Activated B cell treated with CpG ODN at 0.5 μM for 24 hours (primary cell): ENCODE measurements at places on chromosomes 5 and 9.

DNA sequence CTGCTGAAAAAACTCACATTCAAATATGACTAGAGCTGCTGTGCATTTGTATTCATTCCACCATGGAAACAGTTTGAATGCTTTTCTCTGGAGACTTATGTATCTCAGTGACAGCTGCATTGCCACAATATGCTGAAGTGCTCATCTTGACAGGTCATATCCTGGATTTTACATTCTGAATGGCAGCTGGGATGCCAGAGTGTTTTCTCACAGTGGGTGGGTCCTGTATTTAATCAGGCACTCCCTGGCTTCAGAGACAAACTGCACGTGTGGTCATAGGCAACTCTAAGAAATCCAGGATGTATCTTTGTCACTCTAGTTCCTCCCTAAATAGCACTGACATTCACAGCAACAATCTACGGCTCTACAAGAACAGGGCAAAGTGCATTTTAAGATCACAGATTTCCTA, 75.6 kb downstream of the ST8SIA4 start:
- DNase-seq: no peak

DNA sequence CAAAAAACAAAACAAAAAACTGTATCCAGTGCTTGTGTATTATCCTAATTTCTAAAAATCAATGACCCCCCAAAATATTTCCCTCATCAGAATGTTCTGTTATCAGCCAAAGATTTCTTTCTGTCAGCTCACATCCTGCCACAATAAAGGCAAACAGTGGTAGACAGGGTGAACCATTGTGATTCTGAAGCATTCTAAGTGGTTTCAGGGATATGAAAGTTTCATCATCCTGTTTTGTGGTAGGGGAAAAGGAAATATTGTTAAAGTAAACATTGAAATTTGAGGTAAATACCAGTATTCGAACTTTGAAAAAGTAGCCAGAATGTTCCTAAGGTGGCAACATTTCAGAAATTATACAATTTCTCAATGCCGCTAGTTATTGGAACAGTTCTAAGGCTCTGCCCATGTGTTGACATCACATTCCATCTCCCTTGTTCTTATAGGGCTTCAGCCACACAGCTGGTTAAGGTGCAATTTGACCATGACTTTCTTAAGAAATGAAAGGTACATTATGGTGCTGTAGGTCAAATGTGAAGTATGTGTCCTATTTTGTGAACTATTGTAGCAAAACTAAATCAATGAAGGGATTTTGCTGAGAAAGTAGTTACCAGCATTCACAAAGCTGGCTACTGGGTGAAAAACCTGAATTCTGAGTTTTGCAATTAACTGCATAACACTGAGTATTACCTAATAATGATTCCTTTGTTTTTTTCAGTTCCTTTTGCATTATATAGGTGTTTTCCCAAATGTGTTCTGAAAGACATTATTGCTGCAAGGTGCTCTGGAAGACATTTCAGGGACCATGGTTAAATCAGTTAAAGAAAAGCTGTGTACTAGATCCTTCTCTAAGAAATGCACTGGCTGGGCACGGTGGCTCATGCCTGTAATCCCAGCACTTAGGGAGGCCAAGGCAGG, 107.6 kb upstream of the RASGRF2 start:
- DNase-seq: no peak

DNA sequence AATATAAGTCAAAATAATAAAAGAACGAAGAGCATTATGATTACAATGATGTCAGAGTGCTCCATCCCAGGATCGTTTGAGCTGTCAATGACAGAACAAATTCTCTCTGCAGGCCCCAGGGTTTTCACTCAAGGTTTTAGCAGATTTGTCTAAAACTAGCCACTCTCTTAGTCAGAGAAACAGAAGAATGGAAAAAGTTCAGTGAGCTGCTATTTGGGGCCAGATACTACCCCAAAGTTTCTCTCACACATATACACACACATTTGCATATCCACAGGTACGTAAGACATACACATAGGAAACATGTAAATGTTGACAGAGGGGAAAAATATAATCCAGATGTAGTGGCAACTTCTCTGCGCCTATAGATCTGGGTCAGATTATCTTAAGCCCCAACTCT, 76.3 kb upstream of the SEMA6A start:
- DNase-seq: no peak

DNA sequence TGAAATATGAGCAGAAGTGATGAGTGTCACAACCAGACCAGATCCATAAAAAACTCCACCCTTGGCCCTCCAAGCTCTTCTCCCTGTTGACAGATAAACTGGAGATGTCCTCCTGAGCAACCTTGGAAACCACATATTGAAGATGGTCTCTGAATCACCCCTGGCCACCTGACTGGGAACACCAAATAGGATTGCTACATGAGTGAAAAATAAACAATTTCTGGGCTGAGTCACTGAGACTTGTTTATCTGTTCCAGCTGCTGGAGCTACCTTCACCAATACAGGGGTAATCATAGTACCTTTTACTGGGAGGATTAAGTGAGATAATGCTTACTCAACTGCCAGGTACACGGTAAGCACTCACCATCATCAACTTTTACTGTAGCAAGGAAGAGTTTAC, 53.3 kb downstream of the PCA3 start:
- DNase-seq: no peak

DNA sequence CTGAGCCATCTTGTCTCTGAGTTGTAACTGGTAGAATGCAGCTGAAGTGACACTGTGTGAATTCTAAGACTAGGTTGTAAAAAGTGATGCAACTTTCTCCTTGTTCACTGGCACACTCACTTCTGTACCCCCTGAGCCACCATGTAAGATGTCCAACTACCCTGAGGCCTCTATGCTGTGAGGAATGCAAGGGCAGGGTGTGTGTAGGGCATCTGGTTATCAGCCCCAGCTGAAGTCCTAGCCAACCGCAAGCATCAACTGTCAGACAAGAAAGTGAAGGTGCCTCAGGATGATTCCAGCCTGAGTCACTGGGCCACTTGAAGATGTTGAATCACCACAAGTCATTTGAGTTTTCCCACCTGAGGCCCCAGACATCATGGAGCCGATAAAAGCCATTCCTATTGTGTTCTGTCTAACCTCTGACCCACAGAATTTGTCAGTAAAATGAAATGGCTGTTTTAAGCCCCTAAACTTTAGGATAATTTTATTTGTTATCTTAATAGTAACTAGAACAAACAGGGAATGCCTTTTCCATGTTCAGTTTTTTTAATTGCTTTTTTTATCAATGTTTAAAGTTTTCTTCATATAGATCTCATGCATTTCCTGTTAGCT, 18.7 kb upstream of the RHOBTB3 start:
- no peak for DNase-seq

GRCh38 chr5:1494780-1495524, 28.8 kb downstream of the LPCAT1 start:
- peak; percentile 78 for DNase-seq

DNA sequence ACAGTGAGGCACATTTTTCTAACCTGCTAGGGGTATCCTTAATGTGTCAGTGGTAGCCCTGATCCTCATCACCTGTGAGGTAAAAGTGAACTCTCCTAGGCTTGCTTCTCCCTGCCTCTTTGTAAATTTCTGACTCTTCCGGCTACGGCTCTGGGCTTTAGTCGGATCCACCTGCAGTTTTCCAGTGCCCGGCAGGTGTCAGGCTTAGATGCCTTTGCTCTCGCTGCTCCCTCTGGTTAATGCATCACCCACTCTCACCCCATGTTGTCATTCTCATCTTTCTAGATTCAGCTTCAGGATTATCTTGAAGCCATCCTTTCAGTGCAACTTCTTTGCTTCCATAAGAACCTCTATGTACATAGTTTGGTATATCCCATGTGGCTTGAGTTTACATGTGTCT, 3.6 kb downstream of the CEP78 start:
- no peak for DNase-seq

GRCh38 chr5:17330386-17330785, 113.0 kb downstream of the BASP1 start:
- DNase-seq: no peak

DNA sequence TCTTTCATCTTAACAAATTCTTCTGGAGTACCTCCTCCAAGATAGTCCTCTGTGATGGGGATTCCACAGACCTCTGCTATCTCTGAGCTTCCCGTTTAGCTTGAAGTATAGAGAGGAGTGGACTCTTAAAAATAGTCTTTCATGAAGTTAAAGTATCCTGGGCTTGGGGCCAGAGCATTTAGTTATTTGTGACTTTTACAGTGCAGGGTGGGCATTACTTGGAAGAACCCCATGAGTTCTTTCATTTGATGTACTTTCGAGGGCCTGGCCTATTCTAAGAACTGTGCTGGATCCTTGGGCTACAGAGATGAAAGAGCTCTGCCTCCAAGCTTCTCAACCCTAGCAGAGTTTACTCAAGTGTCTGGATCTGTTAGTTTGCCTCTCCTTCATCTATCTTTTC, 131.5 kb downstream of the ZSWIM6 start:
- DNase-seq: no peak

- no peak for DNase-seq
These were observed 762 bp downstream of the SNCAIP start for GRCh38 chr5:122312591-122313406.

DNA sequence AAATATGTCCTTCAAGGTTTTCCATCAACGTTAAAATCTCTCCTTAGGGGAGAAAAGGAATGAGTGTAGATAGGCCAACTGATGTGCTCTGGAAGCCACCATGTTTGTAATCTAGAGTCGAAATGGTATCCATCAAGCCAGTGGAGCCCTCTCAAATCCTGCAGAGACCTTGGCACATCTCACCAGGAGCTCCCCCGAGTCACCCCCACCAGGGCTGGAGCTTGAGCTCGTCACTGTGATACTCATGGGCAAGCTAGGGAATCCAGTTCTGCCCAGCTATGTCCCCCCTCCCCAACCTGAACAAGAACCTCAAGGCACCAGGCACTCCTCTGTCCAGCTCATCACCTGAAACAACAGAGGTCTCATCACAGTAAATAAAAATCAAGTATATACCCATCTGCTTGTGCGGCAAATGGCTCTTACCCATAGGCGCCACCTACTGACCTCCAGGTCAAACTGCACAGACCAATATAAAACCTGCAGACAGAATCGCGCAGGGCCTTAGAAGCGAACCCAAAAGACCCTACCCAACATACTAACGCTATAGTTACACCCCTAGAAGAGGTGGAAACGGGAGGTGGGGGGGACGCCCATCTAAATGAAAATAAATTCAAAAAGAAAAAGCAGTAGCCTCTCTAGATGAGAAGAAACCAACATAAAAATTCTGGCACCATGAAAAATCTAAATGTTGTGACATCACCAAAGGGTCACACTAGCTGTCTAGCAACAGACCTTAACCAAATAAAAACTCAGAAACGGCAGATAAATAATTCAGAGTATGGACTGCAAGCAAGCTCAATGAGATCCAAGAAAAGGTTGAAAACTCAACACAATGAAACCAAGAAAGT, 75.0 kb downstream of the TTC39B start:
- DNase-seq: no peak

DNA sequence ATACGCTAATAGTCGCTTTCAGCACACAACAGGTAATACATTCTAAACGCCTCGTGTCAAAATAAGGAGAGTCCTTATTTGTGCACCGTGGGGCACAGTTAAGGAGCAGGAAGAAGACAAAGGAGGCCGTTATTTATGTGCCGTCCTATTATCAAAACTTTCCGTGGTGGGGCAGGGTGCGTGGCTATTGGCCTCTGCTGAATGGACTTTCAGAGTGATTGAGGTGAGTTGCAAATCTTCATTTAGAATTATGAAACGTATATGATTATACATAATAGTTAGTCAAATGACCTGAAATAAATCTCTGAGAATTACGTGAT, 833 bp downstream of the C5orf24 start:
- DNase-seq: no peak

DNA sequence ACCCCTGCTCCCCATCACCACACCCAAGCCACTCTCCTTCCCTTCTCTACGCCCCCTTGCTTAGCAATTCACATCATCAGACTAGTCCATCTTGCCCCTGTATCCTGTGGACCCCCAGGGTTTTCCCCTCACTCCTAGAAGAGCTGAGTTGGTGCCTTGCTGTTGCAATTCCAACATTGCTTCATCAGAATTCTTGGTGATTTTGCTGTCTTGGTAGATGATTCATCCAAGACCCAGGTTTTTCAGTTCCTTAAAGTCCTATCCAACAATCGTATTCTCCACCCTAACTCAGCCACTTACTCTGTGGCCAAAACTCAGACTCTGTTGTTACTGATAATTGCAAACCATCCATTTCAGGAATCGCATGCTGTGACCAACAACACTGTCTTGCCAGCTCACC, 21.4 kb upstream of the CCNJL start:
- DNase-seq: no peak

DNA sequence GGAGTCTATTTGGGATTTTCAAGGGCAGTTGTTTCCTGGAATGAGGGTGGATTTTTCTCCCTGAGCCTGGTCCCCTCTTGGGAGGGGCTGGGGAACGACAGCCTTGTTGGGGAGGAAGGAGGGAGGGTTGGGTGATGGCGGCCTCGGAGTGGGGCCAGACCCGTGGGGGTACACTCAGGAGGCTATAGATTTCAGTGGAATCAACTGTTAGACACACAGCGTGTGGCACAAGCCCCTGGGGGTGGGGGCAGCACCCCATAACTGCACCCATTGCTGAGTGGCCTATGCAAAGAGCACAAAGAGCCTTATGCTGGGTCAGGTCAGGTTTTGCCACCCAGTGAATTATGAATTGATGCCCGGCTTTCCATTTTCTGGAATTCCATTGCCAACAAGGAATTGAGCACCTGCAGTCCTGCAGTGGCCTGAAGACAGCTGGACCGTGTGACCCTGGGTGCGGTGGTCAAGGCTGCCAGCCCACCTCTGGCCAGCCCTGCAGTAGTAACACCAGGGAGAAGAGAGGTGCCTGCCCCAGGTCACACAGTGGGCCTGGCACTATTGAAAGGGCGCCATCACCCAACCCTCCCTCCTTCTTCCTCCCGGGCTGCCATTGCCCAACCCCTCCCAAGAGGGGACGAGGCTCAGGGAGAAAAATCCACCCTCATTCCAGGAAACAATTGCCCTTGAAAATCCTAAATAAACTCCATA, 8.4 kb downstream of the MYMK start:
- DNase-seq: no peak

DNA sequence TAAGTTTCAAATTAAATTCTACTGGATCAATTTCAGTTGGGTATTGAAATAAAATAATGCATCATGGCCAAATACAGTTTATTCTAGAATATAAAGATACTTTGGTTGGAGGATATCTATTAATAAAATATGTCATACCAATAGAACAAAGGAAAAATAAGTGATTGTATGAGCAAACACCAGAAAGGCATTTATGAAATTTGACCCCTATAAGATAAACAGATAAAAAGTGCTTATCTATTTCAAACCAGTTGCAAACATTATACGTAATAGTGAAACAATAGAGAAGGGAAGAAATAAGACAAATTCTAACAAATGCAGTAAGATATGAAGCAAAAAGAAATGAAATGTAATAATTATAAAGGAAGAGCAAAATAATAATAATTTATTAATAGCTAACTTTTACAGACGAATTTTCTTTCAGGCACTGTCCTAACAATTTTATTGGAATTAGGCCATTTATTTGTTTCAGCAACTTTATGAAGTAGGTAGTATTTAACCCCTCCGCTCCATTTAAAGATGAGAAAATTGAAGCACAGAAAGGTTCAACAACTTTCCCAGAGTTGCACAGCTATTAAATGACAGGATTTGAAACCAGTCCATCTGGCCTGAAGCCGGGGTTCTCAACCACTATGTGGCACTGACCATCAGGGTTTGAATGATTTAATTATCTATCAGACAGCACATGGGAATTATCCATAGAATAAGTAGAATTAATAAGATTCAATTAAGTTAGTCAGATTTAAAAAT, 20.8 kb downstream of the ANKRD55 start:
- no peak for DNase-seq
